ENCODE measurements at places on chromosomes 1 and 21.

GRCh38 chr1:12204754-12205658 is 24.8 kb upstream of the VPS13D start:
- no peak for DNase-seq

GRCh38 chr21:35373998-35374397 is 324.9 kb upstream of the RUNX1 start:
- no peak for DNase-seq

- DNase-seq: no peak
These were observed 22.2 kb upstream of the GNG12 start for GRCh38 chr1:67855444-67855843.

GRCh38 chr1:167090314-167090942 is at the start of gene GPA33:
TSS of gene GPA33 (minus strand) at chr1:167090377. CDS start at chr1:167090287, 90 bp downstream.
- DNase-seq: no peak

DNA sequence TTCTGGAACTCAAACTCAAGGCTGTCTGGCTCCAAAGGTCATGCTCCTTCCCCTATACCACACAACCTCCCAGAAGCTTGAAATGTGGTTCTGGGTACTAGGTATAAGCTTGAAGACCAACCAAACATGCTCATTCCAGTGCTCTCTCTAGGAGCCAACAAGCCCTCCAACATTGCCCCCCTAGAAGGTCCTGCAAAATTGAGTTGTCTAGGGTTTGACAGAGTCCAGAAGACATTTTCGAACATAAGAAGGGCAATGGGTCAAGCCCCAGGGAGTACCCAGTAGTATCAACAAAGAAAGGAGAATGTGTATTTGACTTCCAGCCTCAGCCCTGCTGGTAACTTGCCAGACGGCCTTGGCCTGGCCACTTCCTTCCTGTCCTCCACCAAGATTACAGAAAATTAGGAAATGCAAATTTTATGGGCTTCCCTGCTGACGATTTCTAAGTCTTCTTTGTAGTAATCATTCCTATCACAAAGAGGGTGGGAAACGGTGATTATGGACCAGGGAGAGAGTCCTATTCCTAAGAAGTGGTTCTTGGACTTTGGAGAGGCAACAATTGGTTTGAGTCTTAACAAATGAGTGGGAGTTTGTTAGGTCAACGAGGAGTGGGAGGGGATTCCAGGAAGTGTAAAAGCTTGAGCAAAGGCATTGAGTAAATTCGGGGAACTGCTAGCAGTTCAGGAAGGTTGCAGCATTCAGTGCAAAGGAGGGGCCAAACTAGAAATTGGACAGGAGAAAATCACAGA is 18.7 kb upstream of the SLAMF1 start:
- DNase-seq: no peak

DNA sequence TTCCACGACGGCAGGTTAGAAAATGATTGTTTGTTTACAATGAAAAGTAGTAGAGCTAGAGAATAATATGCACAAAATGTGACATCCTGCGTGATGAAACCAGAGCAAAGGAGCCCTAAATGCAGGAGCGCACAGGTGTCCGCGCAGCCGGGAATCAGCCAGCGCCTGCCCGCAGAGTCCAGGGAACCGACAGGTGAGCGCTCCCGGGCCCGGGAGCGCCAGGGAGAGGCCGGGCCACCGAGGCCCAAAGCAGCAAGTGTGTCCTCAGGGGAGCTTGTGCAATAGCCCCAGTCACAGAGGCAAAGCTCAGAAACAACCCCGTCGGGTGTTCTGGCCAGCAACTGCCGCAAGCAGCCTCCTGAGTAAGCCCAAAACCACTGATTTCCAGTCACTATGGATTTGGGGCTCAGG is 789 bp upstream of the GALE start:
- DNase-seq: no peak

DNA sequence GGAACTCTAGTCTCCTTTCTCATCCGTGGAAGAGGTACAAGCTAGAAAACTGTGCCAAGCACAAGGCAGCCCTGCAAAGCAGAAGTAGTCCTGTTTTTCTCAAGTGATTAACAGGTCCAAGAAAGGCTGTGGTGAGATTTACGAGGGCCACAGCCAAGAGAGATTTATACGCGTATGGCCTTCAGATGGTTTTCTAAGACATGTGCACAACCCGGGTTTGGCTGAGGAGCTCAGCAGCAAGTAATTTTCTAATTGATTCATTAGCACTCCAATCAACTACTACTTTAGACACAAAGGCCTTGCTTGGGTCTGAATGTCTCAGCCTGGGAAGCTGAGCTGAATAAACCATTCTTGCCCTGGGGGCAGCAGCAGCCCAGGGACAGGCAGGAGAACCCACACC is 55.8 kb downstream of the SSBP3 start:
- DNase-seq: no peak

DNA sequence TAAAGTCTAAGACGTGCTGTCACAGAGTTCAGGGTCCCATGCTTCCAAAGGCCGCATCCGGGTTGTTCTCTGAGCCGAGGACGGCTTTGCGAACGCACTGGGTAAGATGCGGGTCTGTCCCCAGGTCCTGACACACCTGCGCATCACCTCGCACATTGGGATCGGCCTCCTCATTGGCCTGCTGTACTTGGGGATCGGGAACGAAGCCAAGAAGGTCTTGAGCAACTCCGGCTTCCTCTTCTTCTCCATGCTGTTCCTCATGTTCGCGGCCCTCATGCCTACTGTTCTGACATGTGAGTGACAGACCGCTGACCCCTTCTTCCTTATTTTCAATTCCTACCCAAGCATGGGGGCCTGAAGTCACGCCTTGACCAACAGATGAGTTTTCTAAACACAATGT is 25.3 kb downstream of the TFF3 start:
- no peak for DNase-seq

GRCh38 chr1:155131856-155132255 is 3.8 kb upstream of the SLC50A1 start:
- no peak for DNase-seq

- no peak for DNase-seq
These were observed 21.3 kb upstream of the TARBP1 start for GRCh38 chr1:234500269-234500668.

Measured in cerebellar nuclear complex (tissue), 1 donor.